ENCODE measurements at places on chromosomes 2 and 18.
A peak's percentile ranks its signal among the peaks of the same experiment; 100 is the strongest.

- no peak for DNase-seq
These were observed 1.3 kb downstream of the COLEC12 start for GRCh38 chr18:498931-499775.

GRCh38 chr2:173590276-173590861 lies 235.7 kb downstream of the CDCA7 start:
- DNase-seq: no peak

- no peak for DNase-seq
These were observed 418.0 kb downstream of the LRATD1 start for GRCh38 chr2:15050483-15050882.

- DNase-seq: no peak
These were observed 71.7 kb downstream of the POLR1A start for GRCh38 chr2:86033751-86034692.

- DNase-seq: no peak
These were observed 17.3 kb downstream of the PDCD1 start for GRCh38 chr2:241841181-241842066.

DNA sequence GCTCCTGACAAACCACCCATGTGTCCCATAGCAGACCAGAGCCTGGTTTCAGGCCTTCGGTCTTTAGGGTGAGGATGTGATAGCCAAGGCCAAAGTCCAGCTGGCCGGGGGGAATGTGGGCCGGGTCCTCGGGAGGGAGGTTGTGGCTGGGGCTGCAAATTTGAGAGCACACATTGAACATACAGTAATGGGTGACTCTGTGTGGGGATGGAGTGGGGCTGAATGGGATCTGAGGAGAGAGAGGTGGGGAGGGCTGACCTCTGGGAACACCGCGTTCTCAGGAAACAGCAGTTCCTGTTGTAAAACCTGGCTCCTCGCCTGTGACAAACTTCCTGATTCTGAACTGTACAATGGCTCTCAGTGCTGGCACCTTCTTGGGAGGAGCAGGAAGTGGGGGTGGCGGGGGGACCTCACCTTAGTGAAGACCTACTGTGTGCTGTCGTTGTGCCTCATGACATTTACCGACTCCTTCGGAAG lies 48.8 kb downstream of the MCFD2 start:
- DNase-seq: no peak

- DNase-seq: peak; percentile 74
These were observed 166.4 kb downstream of the PDE11A start for GRCh38 chr2:177906041-177906718.

DNA sequence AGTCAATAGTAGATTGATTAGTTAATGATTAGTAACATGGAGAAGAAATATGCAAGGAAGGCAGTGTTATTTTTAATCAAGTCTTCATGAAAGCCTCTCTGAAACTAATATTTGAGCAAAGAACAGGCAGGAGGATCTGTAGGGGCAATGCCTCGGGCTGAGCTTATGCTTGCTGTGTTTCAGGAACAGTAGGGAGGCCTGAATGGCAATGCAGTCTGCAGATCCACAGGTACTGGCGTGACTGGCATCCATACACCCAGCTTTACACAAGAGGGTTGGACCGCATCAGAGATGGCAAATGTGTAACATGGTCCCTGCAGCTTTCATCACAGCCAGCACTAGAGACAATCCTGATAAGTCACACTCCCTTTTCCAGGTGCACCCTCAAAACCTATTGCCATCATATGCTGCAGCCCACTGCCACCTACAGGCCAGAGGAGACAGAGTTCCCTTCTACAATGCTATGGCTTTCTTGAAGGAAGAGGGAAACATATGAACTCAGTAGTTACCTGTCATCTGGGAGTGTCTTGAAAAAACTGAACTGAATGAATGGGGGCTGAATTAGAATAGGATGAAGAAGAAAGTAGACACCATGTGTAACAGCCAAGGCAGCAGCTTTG lies 582.4 kb upstream of the RAB6C start:
- DNase-seq: no peak

- no peak for DNase-seq
These were observed 103.8 kb downstream of the ASAP2 start for GRCh38 chr2:9310377-9310776.

GRCh38 chr18:25494888-25495287 lies 142.9 kb upstream of the ZNF521 start:
- DNase-seq: no peak

- no peak for DNase-seq
These were observed 458.0 kb downstream of the CPS1 start for GRCh38 chr2:211014376-211014775.

DNA sequence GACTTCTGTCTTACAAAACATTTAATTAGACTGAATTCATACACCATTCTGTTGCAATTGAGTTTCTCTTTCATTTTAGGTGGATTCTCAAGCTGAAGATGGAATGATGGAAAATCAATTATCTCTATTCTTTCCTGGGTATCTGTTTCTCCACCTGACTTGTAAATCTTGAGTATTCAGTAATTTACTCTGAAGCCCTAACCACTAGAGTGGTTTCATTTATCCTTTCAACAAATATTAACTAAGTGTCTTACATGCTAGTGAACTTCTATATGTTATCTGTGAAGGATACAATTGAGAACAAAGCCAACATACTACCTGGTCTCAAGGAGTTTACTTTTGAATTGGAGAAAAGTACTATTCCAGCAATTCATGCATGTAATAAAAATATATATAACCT lies 94.1 kb upstream of the ZNF804A start:
- no peak for DNase-seq

- no peak for DNase-seq
These were observed 93.9 kb downstream of the DGKD start for GRCh38 chr2:233448220-233448559.

DNA sequence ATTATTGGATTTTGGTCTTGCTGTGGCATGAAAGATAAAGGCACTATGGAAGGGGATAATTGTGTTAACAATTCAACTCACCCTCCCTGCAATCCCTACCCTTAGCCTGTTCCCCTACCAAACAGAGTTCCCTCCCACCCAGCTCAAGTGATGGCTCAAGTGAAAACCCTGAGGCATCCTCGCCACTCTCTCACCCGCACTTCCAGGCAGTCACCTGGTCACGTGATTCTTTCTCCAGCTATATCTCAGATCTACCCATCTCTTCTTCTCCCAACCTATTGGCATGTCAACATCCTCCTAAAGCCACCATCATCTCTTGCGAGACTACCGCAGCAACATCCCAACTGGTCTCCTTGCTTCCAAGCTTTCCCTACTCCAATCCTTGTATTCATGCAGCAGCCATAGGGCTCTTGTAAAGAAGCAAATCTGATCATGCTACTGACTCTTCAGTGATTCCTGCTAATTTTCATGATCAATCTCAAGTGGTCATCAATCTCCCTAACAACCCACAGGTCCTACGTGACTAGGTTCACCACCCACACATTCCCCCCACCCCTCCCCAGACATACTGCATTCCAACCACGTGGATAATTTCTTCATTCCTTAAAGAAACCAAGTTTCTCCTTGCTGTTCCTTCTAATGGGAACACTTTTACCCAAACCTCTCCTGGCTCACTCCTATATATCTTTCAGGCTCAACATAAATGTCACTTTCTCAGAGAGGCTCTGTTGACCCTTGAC lies 66.7 kb downstream of the MBD2 start:
- DNase-seq: no peak

DNA sequence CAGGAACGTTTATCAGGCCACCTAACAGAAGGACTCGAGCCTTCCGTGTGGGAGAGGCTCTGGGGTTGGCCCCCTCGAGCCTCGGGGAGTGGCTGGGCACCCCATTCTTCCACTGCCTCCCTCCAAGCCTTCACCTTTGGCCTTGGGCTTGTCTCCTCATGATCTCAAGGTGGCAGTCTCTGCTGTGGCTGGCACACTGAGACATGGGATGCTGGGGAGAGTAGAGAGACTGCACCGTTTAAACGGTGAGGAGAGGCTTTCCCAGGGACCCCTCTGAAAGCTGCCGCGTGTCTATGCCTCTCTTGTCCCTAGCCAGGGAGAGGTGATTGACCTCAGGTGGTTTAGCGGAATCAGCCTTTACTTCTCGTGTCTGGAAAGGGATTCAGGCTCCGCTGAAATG lies 71.0 kb downstream of the DCDC2C start:
- DNase-seq: no peak

DNA sequence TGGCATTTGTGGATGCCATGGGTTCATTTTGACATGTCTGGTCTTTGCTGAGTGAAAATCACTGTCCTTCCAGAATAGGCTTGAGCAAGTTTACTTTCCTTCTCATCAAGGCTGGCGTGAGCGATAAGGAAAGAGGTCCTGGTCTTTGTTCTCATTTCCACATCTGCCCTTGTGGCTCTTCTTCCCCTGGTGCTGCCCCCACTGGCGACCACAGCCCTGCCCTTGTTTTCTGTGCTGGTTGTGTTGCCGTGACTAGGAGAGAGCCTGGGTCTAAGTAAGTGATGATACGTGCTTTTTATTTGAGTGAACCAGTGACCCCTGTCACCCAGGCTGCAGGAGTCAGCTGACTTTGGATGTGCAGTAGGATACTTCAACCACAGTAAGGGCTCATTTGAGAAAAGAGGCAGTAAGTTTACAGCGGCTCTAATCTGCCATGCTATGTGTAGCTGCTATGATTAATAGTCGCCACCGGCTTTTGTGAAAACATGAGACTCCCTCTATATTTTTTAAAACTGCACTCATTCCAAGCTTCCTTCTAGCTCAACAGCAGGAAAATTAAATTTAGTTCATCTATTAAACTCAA lies 441.7 kb downstream of the RNF144A start:
- no peak for DNase-seq

DNA sequence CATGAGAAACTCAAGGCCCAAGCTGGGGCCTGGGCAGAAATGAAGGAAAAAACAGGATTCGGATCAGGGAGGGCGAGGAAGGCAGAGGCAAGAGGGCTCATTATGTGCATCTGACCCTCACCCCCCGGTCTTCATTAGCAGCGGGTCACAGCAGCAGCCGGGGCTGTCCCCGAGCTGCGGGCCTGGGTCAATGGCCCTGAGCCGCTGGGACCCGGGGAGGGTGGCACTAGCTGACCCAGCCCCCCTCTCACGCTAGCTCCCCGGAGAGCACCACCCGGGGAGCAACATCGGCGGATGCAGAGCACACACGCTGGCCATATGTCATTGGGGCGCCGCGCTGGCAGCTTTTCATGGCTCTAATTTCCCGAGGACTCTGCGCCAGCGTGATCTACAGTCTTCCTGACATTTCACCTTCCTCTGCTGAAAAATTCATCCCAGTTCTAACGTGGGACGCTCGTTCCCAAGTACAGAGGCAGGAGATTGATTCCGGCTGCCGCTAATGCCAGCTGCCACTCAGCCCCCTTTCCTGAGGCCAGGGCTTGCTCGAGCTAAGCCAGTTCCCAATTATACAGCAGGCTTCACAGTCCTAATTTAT lies 63.7 kb downstream of the EIPR1 start:
- DNase-seq: no peak

- no peak for DNase-seq
These were observed 107.1 kb downstream of the ABCA12 start for GRCh38 chr2:215031321-215031720.

GRCh38 chr2:217016796-217017419 lies 157.0 kb upstream of the TNP1 start:
- DNase-seq: no peak

GRCh38 chr18:57469884-57470283 lies 34.7 kb downstream of the ONECUT2 start:
- DNase-seq: no peak

DNA sequence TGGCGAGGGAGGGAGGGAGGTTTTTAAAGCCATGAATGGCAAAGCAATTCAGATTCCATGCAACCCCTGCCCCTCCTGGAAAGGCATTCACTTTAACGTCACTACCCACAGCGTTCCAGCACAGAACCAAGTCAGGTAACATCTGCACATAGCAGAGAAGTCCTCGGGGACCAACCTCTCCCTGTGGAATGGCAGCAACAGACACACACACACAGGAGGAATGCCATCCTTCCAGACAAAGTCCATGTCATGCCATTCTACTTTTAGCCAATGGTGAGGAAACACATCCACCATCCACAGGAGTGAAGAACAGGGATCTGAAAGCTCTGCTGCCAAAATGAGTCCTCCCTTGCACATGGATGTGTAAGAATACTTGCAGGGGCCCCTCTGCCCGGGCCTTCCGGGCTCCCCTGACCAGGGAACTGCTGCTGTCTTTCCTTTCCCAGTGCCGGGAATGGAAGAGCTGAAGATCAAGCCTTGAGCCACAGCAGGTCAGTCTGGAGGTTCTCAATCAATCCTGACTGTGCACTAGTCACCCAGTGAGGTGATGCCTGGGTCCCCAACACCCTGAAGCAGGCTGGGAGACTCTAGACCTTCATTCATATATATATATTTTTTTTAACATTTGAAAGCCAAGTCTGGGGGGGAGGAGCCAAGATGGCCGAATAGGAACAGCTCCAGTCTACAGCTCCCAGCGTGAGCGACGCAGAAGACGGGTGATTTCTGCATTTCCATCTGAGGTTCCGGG lies 63.7 kb downstream of the UXS1 start:
- no peak for DNase-seq

DNA sequence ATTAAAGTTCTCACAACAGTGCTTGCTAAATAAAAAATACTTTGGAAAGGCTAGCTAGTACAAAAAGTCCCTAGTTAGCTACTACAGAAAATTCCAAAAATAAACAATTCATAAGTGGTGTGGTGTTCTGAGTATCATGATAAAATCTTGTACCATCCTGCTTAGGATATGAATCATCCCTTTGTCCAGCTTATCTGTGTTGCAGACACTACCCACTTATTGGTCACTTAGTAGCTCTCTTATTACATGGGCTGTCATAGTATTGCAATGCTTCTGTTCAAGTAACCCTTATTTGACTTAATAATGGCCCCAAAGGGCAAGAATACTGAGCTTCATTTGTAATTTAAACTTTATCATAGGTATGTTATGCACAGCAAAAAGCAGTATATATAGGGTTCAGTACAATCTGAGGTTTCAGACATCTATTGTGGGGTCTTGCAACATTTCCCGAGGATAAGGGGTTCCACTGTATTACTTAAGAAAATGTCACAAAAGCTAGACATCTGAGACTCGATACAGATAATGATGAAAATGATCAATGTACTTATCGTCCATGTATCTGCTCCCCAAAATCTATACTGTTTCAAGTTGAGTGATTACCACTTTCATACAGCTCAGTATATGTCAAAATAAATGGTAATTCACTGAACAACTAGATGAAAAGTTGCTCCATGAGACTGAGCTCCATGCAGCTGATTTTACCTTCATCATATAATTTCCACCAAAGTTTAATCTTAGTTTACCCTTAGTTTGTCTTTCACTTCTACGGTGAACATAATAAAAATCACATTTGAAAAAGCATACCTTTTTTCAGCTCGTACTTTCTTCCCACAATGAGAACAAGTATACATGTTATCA lies 93.8 kb downstream of the C2orf74 start:
- DNase-seq: no peak

- DNase-seq: no peak
These were observed 96.8 kb downstream of the CLIP4 start for GRCh38 chr2:29212009-29212408.

All from activated naive CD8-positive, alpha-beta T cell treated with anti-CD3 and anti-CD28 coated beads, Interleukin-2, amount 50 U/mL, for 24 hours (primary cell).